ENCODE measurements at places on chromosomes 3 and 15.
A peak's percentile ranks its signal among the peaks of the same experiment; 100 is the strongest.

DNA sequence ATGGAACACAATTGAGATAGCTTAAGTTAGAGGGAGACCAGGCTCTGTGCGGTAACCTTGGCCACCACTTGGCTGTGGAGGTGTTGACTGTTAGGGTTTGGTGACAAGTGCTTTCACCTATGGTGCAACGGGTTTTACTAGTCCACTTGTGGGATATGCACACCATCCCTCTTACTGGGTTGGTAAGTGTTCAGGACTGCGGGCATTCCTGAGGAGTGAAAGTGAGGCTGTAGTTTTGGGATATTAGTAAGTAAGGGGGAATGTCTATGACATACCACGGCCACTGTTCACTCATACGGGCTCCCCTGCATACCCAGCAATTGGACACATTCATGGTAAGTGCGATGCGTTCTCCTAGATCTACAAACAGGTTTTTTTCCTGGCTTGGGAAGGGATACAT lies 8.0 kb upstream of the RAD54L2 start:
- DNase-seq, result no peak

- DNase-seq, result peak; percentile 96
These were observed 49.3 kb downstream of the STRIT1 start for GRCh38 chr3:155244216-155244615.

- DNase-seq, result no peak
These were observed 110.0 kb downstream of the DGKG start for GRCh38 chr3:186251948-186252619.

DNA sequence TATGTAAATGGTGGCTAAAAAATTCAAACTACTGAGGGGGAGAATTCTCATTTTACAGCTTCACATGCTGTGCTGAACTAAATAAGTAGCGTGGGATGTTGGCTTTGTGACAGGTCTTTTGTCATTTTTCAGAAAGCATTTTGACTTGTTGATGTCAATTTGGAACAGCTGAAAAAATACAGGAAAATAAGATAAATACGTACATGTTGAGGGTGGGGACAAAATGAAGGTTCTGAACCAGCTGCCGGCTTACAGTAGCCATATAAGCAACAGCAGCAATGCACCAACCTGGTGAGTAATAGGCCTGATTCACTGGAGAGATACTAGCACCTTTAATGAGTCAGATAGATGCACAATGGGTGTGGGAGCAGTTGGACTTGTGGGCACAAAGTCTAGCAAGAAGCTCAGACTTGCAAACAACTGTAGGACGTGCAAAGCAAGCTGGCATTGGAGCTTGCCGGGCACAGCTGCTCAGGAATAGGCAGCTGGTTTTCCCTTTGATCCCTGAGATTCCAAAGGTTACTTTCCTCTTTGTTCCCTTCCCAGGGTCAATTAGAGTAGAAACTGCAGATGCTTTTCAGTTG lies 12.9 kb downstream of the B3GNT5 start:
- DNase-seq, result no peak

DNA sequence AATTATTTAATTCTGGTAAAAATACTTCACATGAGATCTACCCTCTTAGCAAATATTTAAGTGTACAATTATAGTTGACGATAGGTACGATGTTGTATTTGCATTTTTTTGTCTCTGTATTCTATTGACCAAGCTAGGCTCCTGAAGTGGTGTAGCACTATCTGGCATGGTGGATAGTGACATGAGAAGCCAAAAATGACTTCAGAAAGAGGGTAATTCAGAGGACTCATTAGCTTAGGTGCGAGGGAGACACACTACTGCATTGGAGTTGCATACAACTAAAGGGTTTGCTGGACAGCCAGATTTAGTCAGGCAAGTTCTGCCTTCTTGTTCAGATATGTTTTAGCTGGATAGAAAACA lies 50.6 kb downstream of the KBTBD8 start:
- peak; percentile 66 for DNase-seq

GRCh38 chr3:24514119-24514518 lies 19.5 kb upstream of the THRB start:
- DNase-seq, result no peak

DNA sequence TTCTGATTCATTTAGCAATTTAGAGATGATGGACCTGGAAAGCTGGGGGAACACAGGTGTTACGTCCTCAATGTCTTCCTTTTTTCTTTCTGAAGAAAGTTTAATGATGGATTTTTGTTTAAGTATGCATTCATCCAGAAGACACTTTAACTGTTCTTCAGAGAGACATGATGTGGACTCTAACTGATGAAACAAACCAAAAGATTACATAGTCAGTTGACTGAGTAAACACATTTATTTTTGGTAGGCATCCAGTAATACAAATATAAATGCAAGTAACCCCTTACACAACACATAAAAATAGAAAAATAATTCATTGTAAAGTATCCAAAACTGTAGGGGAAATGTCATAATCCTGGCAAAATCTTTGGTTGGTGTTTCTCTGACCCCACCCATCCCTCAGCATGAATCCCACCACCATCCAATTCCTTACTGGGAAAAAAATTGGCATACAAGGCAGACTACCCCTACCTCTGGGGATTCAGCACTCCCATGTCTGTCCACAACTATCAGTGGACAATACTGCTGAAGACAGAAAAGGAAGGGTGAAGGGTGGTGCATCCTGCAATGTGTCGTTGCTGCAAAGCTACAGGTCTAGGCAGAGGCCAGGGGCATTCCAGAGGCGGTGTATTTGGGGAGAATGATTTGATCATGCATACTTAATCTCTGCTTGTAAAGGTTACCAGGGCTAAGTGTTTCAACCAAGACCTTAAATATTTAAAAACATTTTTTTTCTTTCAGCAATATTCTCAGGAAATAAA lies 37.4 kb downstream of the THBS1 start:
- DNase-seq, result no peak

GRCh38 chr15:65856821-65857455 lies 12.4 kb upstream of the RAB11A start:
- peak; percentile 89 for DNase-seq

GRCh38 chr3:125462722-125463299 lies 57.2 kb downstream of the SNX4 start:
- DNase-seq, result no peak

- DNase-seq, result peak; percentile 51
These were observed 32.7 kb downstream of the STARD9 start for GRCh38 chr15:42608110-42608531.

DNA sequence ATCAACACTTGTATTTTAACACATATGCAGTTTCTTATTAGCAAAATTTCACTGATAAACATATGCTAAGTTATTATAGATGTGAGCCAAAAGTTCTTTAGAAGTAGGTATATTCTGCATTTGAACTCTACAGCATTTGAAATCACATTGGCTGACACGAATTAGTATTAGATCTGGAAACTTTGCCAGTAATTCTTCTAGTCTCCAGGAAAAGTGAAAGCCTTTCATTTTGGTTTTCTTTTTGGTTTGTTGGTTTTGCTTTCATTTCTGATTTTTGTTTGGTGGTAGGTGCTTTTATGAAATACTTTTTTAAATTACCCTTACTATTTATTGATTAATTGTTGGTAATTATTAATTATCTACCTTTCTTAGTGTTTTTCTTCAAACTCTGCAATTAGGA lies 72.9 kb downstream of the RBMS3 start:
- DNase-seq, result no peak

DNA sequence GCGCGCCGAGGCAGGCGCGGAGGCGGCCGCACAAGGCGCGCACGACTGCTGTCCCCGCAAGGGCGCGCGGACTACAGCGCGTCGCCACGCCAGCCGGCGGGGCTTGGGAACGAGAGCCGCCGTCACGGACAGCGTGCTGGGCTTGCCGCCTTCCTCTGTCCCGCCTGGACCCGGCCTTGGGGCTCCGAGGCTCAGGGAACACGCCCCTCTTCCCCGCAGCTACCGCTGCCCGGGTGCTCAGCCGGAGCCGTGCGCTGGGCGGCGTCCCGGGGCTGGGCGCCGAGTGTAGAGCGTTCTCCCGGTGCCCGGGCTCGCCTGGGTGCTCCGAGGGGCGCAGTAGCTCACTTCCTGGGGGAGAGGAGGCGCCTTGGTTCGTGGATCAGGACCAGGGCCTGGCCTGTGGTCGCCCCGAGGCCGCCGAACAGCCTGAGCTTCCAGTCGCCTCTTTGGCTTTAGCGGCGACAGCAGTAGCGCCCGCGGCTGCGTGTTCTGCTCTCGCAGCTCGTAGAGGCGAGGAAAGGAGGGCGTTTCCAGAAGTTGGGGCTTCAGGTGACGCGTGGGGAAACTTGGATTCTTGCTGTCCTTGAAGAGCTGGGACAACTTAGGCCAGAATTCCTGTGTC lies 226.7 kb upstream of the C2CD4B start:
- peak; percentile 7 for DNase-seq

GRCh38 chr15:58047149-58047548 lies 18.4 kb downstream of the ALDH1A2 start:
- no peak for DNase-seq

- no peak for DNase-seq
These were observed 14.1 kb downstream of the CTSH start for GRCh38 chr15:78930577-78931388.

DNA sequence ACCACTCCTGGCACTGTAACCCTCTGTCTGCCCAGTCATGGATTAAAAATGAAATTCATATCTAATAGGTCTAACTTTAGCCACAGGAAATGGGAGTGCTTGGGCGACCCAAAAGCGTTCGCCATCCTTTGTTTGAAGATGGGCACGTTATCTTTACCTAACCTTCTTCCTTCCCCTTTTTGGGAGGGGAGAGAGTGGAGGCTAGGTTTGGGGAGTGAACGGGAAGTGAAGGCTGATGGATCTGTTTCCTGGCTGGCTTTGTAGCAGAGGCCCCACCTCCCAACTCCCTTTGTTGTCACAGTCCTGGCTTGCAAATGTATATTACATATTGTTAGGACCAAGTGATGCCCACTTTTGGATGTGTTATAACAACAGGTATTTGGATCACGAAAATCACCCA lies 98.1 kb upstream of the ARHGEF3 start:
- no peak for DNase-seq

DNA sequence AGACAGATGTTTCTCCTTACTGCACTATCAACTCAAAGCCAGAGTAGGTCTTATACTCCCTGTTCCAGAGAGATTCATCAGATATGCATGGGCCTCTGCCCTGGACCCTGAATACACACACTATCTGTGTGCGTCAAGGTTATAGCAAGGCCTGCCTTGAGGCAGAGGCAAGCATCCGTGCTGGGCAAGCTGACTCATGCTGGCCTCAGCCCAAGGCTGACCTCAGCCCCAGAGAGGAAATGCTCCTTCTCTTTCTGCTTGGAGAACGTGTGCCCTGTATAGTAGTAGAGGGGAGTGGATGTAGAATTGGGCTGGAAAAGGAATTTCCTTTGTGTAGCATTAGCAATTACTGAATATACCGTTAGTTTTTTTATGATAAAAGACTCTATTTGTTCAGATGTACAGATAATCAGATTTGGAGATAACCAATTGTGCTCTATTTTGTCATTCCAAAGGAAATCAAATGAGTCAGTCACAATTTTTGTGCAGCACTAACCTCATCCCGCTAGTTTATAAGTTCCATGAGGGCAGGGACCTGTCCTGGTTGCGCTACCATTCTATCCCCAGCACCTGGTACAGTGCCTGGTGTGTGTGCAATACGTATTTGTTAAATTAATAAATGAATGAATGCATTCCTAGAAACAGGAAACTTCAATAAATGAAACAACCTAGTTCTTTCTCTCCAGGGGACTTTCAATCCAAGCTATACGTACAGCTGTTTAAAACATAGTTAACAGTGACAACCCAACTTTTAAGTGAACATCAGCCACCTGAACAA lies 13.3 kb upstream of the PAQR9 start:
- no peak for DNase-seq
